ENCODE measurements at places on chromosomes 11 and 22. TPM values are rescaled to one million over a fixed set of nuclear protein-coding genes. Genes with fewer than 3 reads are reported as not detected.

DNA sequence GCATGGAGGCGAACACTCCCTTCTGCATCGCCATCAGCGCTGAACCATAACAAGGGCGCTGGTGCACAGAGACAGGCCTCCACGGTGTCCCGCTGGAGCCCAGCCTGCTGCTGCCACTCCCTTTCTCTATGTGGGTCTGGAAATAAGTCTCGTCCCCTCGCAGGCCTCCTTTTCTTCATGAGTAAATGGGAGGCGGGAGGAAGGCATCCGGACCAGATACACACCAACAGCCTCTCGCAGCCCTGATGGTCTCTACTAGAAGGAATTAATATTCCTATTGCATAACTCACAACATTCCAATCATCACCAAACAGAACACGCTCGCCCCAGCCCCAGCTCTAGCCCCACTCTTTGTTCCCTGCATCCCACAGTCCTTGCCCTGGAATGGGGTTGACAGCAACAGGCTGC is 14.9 kb downstream of the RASD2 start:
- DNase-seq, result no peak

GRCh38 chr11:17077240-17077519 is 287 bp downstream of the RPS13 start:
- no peak for DNase-seq

Gene TIMM10B
- total RNA-seq, result 53.9 TPM

Gene RFPL3
- total RNA-seq, result not detected

DNA sequence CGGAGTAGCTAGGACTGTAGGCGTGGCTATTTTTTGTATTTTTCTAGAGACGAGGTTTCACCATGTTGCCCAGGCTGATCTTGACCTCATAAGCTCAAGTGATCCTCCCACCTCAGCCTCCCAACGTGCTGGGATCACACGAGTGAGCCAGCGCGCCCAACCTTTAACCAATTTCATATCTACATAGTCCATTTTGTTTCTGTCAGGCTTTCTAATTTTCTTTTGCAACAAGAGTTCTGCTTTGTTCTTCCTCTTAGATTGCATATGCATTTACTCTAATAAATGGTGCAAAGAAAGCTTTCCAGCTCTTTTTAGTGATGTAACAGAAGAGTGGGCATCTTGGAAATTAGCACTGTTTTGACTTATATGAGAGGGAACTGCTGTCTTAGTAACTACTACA is 13.3 kb downstream of the RTN3 start:
- no peak for DNase-seq

DNA sequence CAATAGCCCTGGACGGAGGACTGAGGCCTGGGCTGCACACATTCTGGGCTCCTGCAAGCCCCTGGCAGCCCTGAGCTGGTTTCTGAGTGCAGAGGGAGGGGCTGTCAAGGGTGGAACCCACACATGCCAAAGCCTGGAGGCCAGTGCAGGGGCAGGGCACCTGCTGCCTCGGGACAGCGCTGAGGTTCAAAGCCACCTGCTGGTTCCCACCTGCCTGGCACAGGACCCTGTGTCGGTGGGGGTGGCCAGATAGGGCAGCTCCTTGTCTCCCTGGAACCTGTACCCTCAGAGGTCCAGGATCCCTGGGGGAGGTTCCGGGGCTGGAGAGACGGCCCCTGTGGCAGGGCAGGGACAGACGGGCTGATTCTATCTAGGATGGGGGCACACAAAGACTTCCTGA is 40.8 kb downstream of the RTN4R start:
- DNase-seq, result no peak

DNA sequence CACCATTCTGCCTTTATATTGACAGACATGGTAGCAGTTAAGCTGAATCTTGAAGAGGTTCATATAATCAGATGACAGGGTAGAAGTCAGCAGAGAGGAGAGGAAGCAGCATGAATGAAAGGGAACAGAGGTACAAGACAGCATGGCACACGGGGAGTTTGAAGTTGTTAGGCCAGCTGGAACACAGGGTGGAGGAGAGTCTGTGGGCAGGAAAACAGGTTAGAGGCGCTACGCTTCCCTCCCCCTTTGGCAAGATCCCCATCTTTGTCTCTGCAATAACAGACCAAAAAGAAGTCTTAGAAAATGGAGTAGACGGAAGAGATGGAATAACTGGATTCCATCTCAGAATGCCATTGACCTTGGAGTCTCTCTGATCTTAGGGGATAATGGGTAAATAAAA is 20.0 kb upstream of the NDUFC2 start:
- DNase-seq, result no peak

DNA sequence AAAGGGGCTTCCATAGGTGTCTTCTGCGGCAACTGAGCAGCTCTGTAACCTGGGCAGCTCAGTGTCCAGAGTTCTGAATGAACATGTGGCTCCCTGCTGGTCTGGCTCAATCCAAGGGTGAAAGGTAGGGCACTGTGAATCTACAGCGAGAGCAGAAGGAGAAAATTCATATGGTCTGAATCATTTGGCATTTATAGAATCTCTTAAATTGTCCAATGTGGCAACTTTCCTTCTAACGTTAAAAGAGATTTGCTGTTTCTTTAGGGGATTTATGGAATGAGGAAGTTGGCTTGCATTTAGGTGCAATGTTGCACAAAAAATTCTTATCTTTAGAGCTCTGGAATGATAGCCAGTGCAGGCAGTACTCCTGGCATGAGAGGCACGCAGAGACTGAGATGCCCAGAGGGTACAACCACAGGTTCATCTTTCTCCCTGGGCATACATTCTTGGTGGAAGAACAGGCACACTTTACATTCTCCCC is 17.0 kb downstream of the ATXN10 start:
- DNase-seq, result peak; percentile 10

DNA sequence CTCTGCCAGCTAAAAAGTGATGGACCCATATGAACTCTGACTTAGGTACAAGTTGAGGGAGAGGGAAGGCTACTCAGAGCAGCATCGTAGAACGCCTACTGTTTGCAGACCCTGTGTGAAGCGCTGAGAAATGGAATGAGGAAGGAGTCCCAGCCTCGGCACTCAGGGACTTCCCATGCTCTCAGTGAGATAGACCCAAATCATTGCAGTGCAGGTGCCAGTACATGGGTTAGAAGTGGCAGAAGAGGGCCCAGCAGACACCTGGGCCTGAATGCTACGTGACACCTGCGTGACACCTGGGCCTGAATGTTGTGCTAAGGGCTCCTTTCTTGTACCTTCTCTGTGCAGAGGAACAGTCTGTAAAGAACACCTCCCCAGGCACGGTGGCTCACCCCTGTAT is 2.6 kb upstream of the PDGFB start:
- no peak for DNase-seq

Gene DNAJB7
- not detected for total RNA-seq

Gene UQCC3
- total RNA-seq, result 11.1 TPM

GRCh38 chr11:35178067-35178805 is 39.3 kb downstream of the CD44 start:
- DNase-seq, result no peak

GRCh38 chr22:38941488-38941987 is 15.9 kb upstream of the APOBEC3A start:
- DNase-seq, result no peak

Gene C11orf16
- not detected for total RNA-seq

DNA sequence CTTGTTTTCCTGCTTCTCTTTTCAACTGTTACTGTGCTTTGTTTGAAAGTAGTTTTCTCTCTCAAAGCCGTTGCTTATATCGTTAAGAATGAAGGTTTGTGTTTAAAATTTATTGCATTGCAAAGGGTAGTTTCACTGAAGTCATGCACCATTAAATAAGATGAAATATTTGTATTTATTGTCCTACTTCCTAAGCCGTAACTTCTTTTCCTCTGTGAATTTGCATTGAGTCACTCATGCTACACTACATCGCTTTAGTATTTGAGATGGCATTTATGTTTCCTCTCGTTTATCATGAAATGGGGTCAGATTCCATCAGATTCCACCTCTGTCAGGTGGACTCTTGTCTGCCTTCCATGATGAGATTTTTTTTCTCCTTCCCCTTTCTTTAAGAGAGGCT is 65.8 kb upstream of the RASSF10 start:
- no peak for DNase-seq

GRCh38 chr11:102926517-102926916 is 29.0 kb downstream of the MMP13 start:
- DNase-seq, result no peak

DNA sequence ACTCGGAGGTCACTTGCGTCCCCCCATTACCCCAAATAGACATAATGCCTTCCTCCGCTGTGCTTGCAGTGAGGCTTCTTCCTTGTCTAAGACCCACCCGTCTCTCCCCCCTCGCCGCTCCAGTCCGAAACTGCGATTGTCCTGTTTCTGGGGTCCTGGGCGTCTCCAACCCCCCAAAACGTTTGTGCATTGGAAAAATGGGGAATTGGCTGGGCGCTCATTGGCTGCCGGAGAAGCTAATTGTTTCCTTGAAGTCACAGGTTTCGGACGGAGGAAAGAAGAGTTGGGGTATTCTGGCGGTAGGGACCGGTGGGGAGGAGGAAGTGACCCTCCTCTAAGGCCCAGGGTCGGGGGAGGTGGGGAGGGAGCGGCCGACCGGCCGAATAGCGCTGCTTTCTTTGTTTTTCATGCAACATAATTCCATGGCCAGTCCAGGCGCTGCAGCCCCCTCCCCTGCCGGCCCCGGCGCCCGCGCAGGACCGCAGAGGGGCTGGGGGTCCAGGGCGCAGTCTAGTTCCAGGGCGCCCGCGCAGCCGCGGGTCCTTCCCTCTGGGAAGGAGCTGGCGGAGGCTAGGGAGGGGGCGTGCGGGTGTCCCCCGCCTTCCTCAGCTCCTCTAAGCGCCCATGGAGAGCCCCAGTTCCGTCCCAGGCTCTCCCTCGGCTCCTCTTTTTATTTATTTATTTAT is 12.7 kb upstream of the CPT1A start:
- no peak for DNase-seq

GRCh38 chr11:133719532-133720235 is 125.6 kb downstream of the SPATA19 start:
- DNase-seq, result no peak

GRCh38 chr11:106601684-106602297 is 416.5 kb downstream of the GUCY1A2 start:
- no peak for DNase-seq

DNA sequence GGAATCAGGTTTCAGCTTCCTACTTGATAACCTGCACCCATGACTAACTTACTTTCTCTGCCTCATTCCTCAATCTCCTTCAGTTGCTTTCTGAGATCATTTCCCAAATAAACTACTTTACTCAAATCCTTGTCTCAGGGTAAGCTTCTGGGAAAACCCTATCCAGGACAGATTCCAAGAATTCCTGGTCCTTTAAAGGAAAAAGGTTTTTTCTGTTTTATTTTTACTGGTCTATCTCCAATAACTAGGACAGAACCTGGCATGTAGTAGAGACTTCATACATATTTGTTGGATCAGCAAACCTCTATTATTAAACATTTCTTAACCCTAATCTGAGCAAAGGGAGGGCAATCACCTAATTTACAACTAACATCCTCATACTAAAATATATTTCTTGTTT is 910.5 kb upstream of the CHORDC1 start:
- no peak for DNase-seq

GRCh38 chr11:57560146-57560545 is 7.3 kb downstream of the UBE2L6 start:
- no peak for DNase-seq

- peak; percentile 44 for DNase-seq
Measured at GRCh38 chr11:79076526-79077115, 364.2 kb downstream of the TENM4 start.

Gene TOM1
- 82.9 TPM for total RNA-seq

DNA sequence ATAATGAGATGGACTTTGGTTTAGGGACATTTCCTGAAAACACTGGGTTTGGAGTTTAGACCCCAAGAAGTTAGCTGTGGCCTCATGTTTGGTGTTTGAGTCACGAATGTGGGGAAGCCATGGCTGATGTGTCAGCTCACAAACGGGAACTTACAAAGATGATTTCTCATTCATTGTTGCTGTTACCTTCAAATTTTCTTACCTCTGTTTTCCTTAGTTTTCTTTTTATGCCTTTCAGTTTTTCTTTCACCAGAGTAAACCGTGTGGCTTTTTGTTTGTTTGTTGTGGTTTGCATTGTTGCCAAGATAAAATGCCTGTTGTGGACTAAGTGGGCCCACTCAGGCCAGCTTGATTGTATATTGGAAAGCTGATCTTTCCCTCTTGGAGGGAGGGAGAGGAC is 89.1 kb downstream of the SWAP70 start:
- DNase-seq, result no peak

DNA sequence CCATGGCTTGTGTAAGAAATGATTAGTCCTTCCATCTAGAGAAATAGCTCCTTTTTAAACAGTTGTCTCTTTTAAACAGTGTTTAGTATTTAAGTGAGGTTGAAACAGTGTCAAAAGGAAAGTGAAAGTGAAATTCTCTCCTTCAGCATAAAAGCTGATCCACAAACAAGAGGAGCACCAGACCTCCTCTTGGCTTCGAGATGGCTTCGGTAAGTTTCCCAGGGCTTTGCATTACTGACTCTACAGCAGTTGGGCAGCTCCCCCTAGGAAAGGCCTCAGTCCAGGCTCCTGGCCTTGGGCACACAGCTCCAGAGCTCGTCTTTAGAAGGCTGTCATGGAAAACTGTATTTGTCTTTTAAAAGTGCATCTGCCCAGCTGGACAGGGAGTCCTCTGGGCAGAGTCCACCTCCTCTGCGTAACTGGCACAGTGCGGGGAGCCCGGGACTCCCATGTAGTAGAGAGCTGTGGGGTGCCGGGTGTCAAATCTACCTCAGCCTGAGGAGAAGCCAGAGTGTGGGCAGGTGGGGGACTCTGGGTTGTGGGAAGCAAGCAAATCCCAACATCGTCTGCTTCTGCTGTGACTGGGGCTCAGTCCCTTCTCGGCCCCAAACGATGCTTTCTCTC is at the start of gene PLAAT4:
TSS of gene PLAAT4 (plus strand) at position 140 of the 624 bp plus-strand sequence. CDS start at position 201, 61 bp downstream.
- peak; percentile 39 for DNase-seq

Gene OR52A1
- not detected for total RNA-seq

Gene CDHR5
- 89.6 TPM for total RNA-seq

Gene BCO2
- total RNA-seq, result 27.2 TPM

DNA sequence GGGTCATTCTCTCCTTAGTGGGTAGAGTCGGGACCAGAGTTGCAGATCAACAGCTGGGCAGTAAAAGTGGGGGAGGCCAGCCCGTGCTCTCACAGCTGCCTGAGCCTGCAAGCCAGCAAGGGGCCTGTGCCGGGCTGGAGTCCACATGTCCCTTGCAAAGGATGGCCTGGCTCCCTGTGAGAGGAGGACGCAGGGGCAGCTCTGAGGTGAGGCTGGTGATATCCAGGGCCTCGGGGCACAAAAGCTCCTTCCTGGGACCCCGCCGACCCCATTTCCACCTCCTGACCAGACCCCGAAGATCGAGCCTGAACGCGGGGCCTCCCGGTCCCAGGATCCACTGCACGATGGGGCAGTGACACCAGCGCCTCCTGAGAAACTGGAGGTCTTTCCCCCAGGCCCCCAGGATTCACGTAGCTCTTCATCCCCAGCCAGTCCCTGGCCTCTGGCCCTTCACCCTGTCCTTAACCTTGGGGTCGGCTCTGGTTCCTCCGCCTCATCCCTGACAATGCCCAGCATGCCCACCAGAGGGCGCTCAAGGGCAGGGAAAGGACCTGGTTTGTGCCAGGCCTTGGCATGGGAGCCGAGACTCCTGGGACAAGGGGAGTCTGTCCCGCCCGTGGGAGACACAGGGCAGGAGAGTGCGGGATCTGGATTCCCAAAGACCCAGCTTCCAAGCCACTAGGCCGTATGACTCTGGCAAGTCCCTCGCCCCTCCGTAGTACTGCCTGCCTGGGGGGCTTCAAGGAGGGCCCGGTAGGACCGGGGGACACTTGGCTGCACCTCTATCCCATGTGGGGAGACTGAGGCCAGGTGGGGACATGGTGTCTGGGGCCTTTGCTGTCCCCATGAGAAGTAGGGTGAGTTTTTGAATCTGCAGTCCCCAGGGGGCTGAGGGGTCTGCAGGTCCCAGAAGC is 17.8 kb upstream of the WNT7B start:
- peak; percentile 81 for DNase-seq

Data from mucosa of gallbladder (tissue), 1 donor.